ENCODE measurements at places on chromosomes 13 and 19. TPM values are rescaled to one million over a fixed set of nuclear protein-coding genes. Genes with fewer than 3 reads are reported as not detected.

GRCh38 chr13:52808842-52809219 lies 39.6 kb downstream of the PCDH8 start:
- DNase-seq, result no peak

DNA sequence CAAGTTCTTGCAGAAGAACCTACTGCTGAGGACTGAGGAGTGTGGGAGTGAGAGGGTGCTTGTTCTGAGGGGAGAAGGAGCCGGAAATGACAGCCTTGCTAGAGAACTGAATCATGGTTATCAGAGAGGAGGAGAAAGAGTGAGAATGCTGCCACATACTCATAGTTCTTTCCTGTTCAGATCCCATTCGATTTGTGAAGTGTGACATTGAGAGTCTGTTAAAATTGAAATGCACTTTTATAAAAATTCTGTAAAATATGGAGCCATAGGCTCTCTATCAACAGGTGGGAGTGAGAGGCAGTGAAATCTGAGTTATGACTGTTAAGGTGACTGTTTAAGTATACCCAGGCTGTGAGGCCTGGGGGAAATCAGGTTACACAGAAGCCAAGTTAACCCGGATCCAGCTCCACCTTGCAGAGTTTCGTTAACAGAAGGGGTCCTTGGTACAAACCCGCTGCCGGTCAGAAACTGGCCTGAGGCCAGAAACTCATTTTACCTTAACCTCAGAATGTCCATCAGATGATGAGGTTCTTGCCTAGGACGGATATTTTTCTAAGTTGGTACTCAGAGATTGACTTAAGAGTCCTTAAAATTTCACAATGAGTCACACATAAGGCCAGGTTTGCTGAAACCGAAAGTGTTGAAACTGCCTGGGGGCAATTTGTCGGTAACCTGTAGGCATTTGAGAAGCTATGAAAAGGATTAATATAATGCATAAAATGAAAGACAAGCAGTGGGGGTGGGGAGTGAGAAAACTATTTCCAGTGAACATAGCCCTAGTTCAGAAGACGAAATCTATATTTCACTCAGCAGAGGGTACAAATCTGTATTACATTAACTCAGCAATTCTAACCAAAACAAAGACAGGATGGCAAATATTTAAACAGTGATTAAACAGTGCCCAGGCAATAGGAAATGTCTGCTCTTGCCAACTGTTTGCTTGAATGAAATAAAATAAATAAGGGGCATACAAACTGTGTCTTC lies 350.5 kb downstream of the KCNRG start:
- DNase-seq, result peak; percentile 98

GRCh38 chr19:44824761-44825160 lies 15.9 kb downstream of the BCAM start:
- DNase-seq, result no peak

The GGACT gene
- 6.1 TPM for total RNA-seq

- DNase-seq, result no peak
Measured at GRCh38 chr13:29187584-29187983, 367.4 kb downstream of the MTUS2 start.

DNA sequence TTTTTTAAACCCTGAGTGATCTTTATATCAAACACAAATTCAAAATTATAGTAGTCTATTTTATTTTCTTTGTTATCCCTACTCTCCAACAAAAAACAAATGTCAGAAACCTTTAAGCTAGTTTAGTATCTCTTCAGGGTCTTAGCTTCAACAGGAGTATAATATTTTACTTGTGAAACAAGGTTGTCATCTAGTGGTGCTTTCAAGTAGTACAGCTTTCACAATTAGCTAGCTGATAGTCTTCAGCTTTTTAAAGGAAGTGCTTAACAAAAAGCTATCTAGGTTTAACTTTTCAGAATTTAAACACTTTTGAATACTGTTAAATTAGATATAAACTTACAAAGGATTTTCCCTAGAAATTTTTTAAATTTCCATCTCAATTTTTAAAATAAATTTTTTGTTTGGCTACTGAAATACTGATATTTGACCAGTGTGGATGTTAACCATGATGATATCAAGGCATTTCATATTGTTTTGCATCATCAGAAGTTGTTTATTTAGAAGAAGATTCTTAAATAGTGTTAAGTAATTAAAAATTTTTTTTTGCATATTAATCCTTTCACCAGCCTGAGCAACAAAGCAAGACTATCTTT lies 34.2 kb downstream of the TDRD3 start:
- peak; percentile 78 for DNase-seq

- peak; percentile 76 for DNase-seq
Measured at GRCh38 chr13:95509521-95510310, 42.8 kb upstream of the CLDN10 start.

The ZNF560 gene
- 0.15 TPM for total RNA-seq

- DNase-seq, result no peak
Measured at GRCh38 chr19:47209319-47210179, 21.4 kb downstream of the BBC3 start.

- DNase-seq, result peak; percentile 99
Measured at GRCh38 chr13:73055813-73056564, 2.8 kb upstream of the KLF5 start.

- DNase-seq, result no peak
Measured at GRCh38 chr13:91236182-91236581, 111.3 kb upstream of the MIR17HG start.

- DNase-seq, result no peak
Measured at GRCh38 chr13:113114511-113115362, 7.9 kb upstream of the F10 start.

The DENND1C gene
- 0.20 TPM for total RNA-seq

The ALOX5AP gene
- total RNA-seq, result 5.6 TPM

DNA sequence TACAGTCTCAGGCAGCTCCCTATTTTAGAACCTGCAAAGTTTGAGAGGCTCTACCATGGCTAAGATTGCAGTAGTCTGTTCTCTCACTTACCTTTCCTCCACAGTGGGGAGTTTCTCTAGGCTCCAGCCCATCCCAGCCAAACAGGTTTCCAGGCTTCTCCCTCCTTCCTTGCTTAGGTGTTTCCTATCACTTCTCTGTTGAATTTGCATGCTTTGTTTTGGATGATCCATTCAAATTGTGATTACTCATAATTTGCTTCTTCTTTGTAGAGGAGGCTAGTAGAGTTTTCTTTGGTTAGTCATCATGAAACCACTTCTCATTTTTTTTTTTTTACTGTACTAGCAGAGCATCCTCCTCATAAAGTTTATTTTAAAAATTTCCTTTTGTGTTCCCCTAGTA lies 1242.2 kb upstream of the MIR17HG start:
- peak; percentile 66 for DNase-seq

DNA sequence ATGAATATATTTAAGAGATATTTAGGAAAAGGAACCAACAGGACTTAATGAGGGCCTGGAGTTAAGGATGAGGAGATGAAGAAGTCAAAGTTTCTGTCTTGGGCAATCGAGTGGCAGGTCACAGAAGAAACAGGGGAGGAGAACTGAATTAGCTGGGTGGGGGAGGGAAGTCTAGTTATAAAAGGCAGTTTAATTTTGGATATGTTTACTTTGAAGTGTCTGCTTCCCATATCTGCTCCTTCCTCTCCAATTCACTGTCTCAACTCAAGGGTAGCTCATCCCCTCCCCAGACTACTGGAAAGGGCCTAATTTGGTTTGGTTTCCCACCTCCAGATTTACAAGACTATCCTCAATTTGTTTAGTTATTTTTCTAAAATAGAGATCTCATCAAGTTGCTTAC lies 195.9 kb downstream of the VWA8 start:
- no peak for DNase-seq

GRCh38 chr13:113938246-113938645 lies 35.6 kb downstream of the C13orf46 start:
- no peak for DNase-seq

GRCh38 chr13:110421696-110422385 lies 114.8 kb downstream of the COL4A2 start:
- peak; percentile 67 for DNase-seq

GRCh38 chr19:48419158-48419920 lies 25.9 kb downstream of the GRIN2D start:
- DNase-seq, result no peak
